Caki2 (cell line): ENCODE measurements at places on chromosomes 6 and 20. TPM values are rescaled to one million over a fixed set of nuclear protein-coding genes. Genes with fewer than 3 reads are reported as not detected.

The BFSP1 gene
- total RNA-seq: 26.7 and 37.0 TPM in 2 replicates

The TGM2 gene
- total RNA-seq: 144 and 178 TPM in 2 replicates

The LY6G6C gene
- not detected in 2 replicates for total RNA-seq

The MYLIP gene
- total RNA-seq: 7.6 and 10.5 TPM in 2 replicates

The IRF4 gene
- total RNA-seq: not detected in 2 replicates

The MUC21 gene
- not detected in 2 replicates for total RNA-seq

The FNDC11 gene
- total RNA-seq: 1.1 and 8.2 TPM in 2 replicates

The ASIP gene
- total RNA-seq: not detected in 2 replicates

The RSPH4A gene
- not detected in 2 replicates for total RNA-seq

The TAGAP gene
- not detected in 2 replicates for total RNA-seq

The CALHM4 gene
- not detected in 2 replicates for total RNA-seq

The CST5 gene
- not detected in 2 replicates for total RNA-seq

The NDUFAF5 gene
- total RNA-seq: 13.1 and 49.7 TPM in 2 replicates

The NOTCH4 gene
- total RNA-seq: 0.26 and 0.71 TPM in 2 replicates

The STMN3 gene
- 70.6 and 73.0 TPM in 2 replicates for total RNA-seq

The DUSP15 gene
- 3.9 TPM in 1 of 2 replicates, not detected in the other for total RNA-seq

The AVP gene
- not detected in 2 replicates for total RNA-seq

The CDH22 gene
- 0.07 and 0.43 TPM in 2 replicates for total RNA-seq

The PAQR8 gene
- 3.7 and 3.9 TPM in 2 replicates for total RNA-seq

The KIAA1755 gene
- total RNA-seq: 0.20 TPM in 1 of 2 replicates, not detected in the other

The CFAP206 gene
- 4.0 and 4.1 TPM in 2 replicates for total RNA-seq

The GSTA3 gene
- 0.61 TPM in 1 of 2 replicates, not detected in the other for total RNA-seq

The REPS1 gene
- total RNA-seq: 24.7 and 33.2 TPM in 2 replicates

The SLPI gene
- total RNA-seq: 1.5 TPM in 1 of 2 replicates, not detected in the other

The VSTM2L gene
- total RNA-seq: not detected in 2 replicates

The PPP1R16B gene
- total RNA-seq: 0.07 and 0.78 TPM in 2 replicates

The MAFB gene
- total RNA-seq: 0.03 TPM in 1 of 2 replicates, not detected in the other

The CDH4 gene
- total RNA-seq: 2.7 and 3.5 TPM in 2 replicates

The SIRPG gene
- not detected in 2 replicates for total RNA-seq

The DZANK1 gene
- 2.7 and 5.0 TPM in 2 replicates for total RNA-seq

The NELFE gene
- total RNA-seq: 293 and 348 TPM in 2 replicates

The GHRH gene
- total RNA-seq: not detected in 2 replicates
